ENCODE measurements at places on chromosomes 1 and 21. TPM values are rescaled to one million over a fixed set of nuclear protein-coding genes. Genes with fewer than 3 reads are reported as not detected.

DNA sequence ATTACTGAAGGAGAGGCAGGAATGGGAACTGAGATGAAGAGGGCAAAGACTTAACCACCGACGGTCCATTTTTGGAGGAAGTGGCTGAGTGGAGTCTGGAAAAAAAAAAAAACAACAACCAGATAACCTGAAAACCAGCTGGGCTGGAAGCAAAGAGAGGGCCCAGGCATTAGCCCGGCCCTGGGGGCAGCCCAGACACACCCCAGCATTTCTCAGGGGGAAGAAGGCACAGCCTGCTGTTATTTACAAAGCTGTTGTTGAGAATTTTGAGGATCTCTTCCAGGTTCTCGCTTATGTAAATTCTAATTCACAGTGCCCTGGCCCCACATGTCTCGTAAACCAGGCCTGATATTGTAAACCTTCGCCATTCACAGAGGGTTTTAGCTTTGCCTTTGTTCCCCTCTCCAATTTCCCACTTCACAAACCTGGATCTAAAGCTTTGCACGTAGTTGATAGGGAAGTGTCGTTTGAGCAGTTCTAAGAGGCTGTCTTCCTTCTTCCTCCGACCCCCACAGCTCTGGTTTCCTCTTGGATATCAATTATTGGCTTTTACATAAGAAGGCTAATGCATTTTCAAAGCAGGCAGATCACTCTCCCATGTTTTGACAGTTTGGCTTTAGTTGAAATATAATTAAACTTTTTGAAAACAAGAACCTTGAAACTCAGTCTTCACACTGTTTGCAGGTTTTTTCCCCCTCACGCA is 161.8 kb upstream of the IRF2BP2 start:
- peaks cover 65% of the 10 kb centered on the region for H3K4me1 ChIP-seq
- H3K27ac ChIP-seq: peak overlapping the region; percentile 95
- peaks cover 1% of the 10 kb centered on the region for H3K27me3 ChIP-seq

DNA sequence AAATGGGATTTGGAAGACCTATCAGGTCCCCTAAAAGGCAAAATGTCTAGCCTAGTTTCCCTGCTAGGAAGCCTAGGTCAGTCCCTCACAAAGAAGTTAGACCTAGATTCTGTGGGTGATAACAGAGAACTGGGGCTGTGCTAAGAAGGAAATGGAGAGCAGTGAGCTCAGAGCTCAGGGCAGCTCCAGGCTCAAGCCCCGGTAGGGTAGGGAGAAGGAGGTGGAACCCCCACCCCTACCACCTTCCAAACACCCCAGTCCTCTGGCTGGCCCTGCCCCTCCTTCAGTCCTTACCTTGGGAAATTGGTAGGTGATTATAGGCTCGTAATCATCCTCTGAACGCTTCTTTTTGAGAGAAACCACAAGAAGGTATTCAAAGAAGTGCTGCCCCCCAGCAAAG is 1.1 kb downstream of the DENND2D start:
- peaks cover 63% of the 10 kb centered on the region for H3K36me3 ChIP-seq
- H3K4me1 ChIP-seq: peaks cover 63% of the 10 kb centered on the region
- H3K4me3 ChIP-seq: peak overlapping the region; percentile 96
- H3K27me3 ChIP-seq: no peaks in the 10 kb centered on the region

The INKA2 gene
- total RNA-seq: 0.25 TPM

The TRNAU1AP gene
- total RNA-seq: 50.7 TPM

DNA sequence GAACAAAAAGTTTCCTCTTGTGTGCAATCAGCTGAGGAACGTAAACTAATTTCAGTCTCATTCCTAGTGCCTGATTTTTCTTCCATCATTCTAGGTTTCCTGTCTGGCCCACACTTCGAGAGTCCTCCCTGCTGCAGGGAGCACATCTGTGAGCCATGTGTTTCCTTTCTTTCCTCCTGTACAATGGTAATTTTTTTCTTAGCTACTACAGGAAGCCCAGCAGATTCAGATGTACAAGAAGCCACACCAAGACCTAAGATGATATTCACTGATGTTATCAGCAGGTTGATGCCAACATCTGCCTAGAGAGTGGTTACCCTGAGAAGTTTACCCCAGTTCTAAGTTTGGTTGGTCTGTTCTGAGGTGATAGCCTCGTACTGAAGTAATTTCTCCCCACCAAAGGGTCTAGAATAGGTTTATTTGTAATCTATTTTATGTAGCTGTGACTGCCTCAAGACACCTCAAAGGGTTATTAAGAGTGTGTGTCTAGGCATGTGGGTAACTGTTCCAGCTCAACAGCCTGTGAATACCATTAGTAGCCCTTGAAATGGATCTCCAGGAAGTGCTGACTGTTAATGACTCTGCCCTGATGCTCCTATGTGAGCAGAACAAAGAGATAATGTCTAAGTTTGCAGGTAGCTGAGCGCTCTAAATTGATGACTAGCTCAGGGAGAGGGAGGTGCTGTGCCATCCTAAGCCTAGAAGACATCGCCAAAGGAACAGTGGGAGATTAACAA is 31.7 kb upstream of the CLDN14 start:
- no peaks in the 10 kb centered on the region for H3K36me3 ChIP-seq
- peaks cover 3% of the 10 kb centered on the region for H3K4me1 ChIP-seq
- DNase-seq: no peak
- H3K27me3 ChIP-seq: peaks cover 2% of the 10 kb centered on the region
